HFFc6 (cell line): ENCODE measurements at places on chromosomes 12 and 14. TPM values are rescaled to one million over a fixed set of nuclear protein-coding genes. Genes with fewer than 3 reads are reported as not detected.
A peak's percentile ranks its signal among the peaks of the same experiment; 100 is the strongest.

Gene ST8SIA1
- total RNA-seq: not detected in 3 replicates

Gene GARIN6
- total RNA-seq: not detected in 3 replicates

Gene PLEKHD1
- total RNA-seq: 0.05 TPM in 1 of 3 replicates, not detected in the others

Gene GLS2
- total RNA-seq: not detected in 3 replicates

Gene NOVA1
- total RNA-seq: not detected in 2 replicates

Gene HOXC10
- total RNA-seq: 2.2 TPM in 1 of 3 replicates, not detected in the others

Gene KRT86
- 0.15 TPM in 2 of 3 replicates, not detected in the other for total RNA-seq

Gene ESRRB
- not detected in 3 replicates for total RNA-seq

Gene SIX1
- 4.8 to 5.5 TPM (median 5.3 TPM) in 3 replicates for total RNA-seq

GRCh38 chr12:104716172-104716571 lies 241.9 kb downstream of the SLC41A2 start:
- DNase-seq: no peak

- peak; percentile 26 for DNase-seq
Measured at GRCh38 chr12:25377469-25378177, 126.9 kb upstream of the KRAS start.

- DNase-seq: no peak
Measured at GRCh38 chr12:95136598-95136997, 63.2 kb upstream of the NR2C1 start.

- no peak for DNase-seq
Measured at GRCh38 chr12:23006413-23006812, 381.4 kb downstream of the ETNK1 start.

GRCh38 chr14:98721061-98721460 lies 550.9 kb downstream of the BCL11B start:
- DNase-seq: no peak

DNA sequence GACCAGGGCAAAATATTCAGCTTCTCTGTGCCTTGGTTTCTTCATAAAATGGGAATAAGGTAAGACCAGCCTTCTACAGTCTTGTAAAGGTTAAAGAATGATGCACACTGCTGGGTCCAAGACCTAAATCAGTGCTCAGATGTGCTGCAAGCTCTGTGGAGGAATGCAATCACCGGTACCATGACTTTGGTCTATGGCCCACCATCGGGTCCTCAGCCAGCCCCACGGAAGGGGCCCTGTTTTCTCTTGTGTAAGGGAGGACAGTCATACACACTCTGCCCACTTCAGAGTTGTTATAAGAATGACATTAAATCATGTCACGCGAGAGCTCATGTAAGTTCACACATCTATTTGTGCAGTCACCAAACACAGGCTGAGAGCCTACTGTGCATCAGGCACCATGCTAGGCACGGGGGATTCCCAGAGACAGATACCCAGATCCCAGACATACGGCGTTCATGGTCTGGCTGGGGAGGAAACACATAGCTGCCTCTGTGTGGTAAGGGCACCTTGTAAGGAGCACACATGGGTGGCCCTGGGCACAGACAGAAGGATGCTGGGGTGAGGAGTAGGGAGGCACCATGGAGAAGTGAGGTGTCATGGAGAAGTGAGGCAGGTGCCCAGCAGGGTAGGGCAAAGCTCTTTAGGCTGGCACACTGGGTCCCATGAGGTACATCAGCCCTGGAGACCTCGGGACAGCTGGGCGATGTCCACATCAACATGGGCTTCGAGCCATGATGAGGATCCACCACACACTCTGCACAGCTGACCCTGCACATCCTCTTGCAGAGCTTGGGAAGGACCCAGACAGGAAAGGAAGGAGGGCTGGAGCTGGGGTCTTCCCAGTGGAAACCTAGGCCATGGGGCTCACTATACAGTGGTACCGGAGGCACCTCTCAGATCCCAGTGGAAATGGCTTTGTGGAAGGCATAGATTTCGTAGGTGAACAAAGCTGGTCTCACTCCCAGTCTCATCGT lies 190.4 kb upstream of the DIO3 start:
- DNase-seq: no peak

- DNase-seq: no peak
Measured at GRCh38 chr14:100329233-100330006, 6.3 kb downstream of the SLC25A47 start.

DNA sequence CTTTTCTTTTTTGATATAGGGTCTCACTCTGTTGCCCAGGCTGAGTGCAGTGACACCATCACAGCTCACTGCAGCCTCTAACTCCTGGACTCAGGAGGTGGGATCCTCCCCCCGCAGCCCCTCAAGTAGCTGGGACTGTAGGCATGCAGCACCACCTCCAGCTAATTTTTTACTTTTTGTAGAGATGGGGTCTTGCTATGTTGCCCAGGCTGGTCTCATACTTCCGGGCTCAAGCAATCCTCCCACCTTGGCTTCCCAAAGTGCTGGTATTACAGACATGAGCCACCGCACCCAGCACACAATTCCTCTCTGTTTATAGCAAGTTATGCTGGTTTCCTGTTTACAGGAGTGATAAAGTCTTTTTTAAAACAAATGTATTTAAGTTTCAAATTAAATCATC lies 39.5 kb upstream of the HIF1A start:
- no peak for DNase-seq

DNA sequence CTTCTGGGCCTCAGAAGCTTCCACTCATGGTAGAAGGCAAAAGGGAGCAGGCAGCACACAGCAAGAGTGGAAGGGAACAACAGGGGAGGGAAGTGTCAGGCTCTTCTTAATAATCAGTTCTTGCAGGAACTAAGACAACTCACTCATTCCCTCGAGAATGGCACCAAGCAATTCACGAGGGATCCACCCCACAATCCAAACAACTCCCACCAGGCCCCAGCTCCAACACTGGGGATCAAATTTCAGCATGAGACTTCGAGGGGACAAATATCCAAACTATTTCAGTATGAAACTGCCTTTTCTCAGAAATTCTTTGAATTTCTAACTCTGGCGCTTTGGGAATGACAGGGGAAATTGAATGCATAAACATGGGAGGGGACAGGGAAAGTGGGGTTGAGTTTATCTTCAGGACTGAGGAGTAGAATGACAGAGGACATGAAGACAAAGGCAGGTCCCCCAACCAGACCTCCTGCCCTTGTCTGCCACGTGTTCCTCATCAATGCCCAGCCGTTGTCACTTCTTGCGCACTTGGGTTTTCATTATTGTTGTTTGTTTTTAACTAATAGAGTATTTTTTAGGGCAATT lies 24.6 kb upstream of the APOF start:
- DNase-seq: peak; percentile 11

DNA sequence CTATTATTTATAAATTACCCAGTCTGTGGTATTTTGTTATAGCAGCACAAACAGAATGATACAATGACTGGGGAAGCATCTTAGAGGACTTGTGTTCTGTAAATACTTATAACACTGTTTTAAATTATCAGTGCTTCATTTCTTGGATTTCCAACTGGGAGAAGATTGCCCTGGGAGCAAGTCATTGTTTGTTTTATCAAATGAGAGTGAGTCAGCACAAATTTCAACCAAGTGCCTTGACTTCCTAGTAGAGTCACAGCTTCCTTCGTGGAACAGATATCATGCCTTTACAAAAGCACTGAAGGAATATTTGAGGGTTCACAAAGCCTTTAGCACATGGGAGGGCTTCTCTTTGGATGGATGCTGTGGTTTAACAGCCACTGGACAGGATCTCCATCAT lies 234.1 kb downstream of the KTN1 start:
- no peak for DNase-seq

DNA sequence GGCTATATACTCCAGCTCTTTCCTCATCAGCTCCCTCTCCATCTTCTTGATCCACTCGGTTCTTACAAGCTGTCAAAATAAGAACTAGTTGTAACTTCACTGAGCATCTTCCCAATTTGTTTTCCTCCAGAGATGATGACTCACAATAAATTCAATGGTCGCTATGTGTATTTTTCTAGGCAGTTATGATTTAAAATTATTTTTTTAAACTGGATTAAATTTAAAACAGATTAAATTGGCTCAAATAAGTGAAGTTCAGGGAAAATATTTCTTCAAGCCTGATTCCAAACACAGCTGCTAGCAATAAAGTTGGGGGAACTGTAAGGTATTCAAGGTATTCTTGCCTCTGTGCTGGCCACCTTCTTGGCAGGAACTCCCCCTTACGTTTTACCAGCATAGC lies 717.7 kb upstream of the USP15 start:
- DNase-seq: no peak

DNA sequence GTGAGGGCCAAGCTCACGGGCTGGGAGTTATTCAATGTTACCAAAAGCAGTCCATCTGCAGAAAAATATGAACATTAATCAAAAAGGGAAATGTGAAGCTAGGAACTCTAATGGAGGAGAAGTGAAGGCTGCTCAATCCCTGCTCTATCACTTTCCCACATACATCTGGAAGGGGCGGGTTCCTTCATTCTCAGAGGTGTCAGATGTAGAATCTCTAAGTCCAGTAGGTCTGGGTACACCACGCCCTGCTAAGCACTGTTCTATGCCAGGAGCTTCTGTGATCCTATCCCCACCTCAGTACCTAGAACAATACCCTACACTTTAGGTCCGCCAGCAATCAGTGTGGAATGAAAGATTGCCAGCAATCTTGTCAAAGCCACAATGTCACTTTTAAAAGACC lies 37.0 kb upstream of the ANO2 start:
- DNase-seq: no peak
